ENCODE measurements at places on chromosomes 11 and 22.

DNA sequence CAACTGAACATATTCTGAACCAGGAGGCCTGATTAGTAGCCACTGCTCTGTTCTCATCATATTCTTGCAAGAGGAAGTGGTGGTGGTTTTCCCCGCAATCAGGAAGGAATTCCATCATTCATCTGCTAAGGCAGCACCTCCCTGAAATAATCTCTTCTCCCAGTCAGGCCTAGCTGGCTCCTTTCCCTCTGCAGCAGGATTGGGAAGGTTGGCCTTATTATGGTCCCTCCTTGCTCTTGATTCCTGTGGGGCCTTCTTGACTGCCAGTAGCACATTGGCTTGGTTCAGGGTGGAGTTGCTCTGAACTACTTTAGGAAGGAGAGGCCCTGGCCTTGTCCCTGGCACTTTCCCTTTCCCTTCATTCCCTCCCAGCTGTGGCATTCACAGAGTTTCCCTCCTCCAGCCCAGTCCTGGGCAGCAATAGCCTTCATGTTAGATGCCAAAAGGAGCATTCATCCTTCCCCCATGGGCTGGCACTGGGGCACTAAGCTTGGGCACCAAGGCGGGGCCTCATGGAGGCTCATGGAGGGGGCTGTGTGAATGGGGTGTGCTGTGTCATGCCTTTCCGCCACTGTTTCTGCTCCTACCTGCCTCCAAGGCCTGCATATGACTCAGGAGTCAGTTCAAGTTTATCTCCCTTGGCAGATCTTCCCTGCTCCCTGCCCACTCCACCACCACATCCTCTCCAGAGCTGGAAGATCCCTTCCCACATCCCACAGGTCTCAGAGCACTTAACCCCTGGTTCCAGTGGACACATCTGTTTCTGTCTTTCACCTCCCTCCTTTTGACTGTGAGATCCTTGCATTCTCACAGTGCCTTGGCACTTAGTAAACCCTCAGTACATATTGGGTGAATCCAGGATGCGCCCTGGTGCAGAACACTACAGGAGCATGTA lies 27.6 kb upstream of the CD44 start:
- DNase-seq, result no peak

DNA sequence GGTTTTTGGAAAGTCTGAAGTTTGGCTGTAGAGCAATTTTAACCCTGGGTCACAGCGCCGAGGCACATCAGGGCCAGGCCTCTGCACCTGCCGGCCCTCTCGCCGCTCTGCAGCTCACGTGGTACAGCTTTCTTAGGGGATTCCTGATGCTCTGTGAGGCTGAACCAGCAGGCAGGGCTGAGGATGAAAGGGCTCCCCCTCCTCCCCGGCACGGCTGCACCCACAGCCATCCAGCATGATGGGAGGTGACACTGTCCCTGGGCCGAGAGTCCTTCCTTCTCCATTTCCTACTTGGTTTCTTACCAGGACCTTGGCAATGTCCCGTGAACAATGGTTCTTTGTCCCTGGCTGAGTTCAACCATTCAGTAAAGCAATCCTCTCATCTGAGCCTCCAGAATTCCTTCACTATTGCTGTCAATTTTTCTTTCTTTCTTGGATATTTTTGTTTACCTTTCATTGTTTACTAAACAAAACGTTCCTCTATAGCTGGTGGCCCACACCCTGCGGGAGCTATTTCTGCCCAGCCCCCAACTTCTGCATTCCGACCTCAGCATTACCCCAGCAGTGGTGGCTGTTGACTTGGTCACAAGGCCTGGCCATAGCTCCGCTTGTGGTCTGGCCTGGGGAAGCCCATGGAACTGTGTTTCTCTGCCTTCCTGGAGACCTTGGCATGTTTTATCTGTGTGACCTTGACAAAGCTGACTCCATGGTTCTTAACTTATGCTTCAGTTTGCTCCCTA lies 172.8 kb upstream of the B3GAT1 start:
- no peak for DNase-seq

GRCh38 chr22:43053176-43053575 lies 36.0 kb downstream of the TTLL1 start:
- no peak for DNase-seq

DNA sequence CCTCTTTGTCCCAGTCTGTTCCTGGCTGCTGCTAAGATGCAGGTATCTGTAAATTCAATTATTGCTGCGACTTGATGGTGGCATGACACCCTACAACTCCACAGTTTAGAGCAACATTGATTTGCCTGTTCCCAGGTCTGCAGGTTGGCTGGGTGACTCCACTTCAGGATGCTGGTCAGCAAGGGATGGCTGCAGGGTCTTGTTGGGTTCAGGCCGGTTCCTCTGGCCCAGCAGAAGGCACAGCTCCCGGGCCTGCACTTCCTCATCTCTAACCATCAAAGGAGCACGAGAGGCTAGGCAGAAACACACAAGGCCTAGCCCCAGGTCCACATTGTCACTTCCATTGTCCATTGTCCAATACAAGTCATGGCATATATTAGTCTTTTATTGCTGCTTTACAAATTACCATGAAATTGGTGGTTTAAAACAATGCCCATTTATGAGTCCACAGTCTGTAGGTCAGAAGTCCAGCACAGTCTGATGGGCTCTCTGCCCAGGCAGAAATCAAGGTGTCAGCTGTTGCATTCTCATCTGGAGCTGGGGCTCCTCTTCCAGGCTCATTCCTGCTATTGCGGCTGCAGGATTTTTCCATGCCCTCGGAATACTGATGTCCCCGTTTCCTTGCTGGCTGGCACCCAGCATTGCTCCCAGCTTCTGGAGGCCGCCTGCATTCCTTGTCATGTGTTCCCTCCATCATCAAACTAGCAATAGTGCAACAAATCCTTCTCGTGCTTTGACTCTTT lies 96.6 kb upstream of the LMO1 start:
- no peak for DNase-seq

DNA sequence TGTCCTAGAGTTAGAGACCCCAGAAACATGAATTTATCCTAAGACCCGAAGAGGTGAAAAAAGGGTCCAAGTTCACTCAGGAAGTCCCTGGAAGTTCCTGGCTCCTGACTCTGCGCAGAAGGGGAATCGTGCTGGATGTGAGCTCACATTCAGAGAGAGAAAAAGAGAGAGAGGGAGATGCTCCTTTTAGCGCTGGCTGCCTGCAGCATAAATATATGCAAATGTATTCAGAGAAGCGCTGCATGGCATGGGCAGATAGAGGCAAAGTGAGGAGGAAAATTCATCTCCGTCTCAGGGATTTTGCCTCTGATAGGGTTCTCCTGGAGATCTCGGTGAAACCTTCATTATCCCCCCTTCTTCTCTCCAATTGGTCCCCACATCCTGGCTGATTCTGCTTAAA lies 517.2 kb downstream of the MN1 start:
- DNase-seq, result no peak

- no peak for DNase-seq
Observed at GRCh38 chr11:60985501-60985900, 14.0 kb downstream of the CD6 start.

GRCh38 chr11:93541884-93542810 lies 1.0 kb downstream of the SMCO4 start:
- peak; percentile 43 for DNase-seq

DNA sequence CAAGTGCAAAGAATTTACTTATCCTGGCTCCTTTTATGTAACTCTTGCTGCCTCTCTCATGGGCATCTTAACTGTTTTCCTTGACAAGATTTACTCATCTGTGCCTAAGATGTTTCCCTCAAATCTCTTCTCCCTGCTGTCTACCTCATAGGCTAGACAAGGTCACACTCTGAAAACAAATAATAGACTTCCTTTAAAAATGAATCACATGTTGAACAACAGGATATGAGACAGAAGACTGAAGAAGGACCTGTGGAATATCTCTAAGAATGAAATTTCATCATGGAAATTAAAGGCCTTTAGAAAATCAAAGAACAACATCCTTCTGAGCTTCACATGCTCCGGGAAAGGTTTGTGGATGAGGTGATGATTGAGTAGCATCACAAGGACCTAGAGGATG lies 6.0 kb upstream of the SCGB2A2 start:
- no peak for DNase-seq

- peak; percentile 24 for DNase-seq
Observed at GRCh38 chr22:22060200-22061084, 77.9 kb upstream of the TOP3B start.

DNA sequence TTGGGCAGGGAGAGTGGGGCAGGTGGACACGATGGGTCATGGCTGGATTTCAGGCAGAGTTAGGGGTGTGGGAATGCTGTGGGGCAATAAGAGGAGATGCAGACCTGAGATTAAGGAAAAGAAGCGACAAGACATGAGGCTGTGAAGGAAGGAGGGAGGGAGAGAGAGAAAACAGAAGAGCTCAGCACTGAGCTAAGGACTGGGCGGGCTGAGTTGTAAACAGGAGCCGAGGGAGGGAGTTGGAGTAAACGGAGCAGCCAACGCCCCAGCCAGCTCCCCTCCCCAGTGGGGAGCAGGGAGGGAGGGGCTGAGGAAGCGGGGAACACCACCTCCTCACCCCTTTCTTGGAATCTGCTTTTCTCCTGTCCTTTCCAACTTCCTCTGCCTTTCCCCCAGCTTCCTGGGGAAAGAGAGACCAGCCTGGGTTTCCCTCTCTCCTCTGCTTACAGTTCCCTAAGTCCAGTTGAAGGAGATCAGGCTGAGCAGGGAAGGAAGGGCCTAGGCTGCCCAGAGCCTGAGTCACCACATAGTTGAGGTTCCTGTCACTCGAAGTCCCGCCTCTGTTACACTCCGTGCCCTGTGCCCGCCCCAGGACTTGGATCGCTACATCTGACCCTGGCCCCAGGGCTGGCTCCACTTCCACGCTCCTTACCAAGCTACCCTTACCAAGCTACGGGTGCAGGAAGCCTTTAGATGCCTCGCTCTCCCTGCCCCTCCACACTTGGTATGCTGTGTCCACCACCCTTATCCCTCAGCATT lies 6.7 kb upstream of the AHNAK start:
- peak; percentile 87 for DNase-seq

- DNase-seq, result no peak
Observed at GRCh38 chr22:42335839-42336378, 65.5 kb upstream of the TCF20 start.

GRCh38 chr11:126917531-126918204 lies 82.9 kb downstream of the KIRREL3 start:
- DNase-seq, result no peak

DNA sequence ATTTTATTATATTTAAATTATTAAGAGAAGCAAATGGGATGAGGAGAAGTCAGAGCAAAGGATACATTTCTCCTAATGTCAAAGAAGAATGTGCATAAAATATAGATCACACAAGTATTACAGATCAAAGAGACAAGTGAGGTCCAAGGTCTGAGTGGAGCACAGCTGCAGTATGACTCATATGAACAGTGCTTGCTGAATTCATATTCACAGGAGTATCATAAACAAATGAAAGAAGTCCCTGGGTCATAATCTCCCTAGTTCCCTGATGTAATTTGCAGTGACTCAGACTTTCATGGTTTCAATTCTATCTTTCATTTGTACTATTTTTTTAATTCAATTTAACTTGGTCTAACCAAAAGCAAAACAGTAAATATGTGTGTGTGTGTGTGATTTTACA lies 499.0 kb upstream of the CCDC179 start:
- DNase-seq, result no peak

GRCh38 chr11:75326439-75326810 lies 25.0 kb downstream of the ARRB1 start:
- no peak for DNase-seq

GRCh38 chr11:104165014-104165413 lies 1.1 kb upstream of the PDGFD start:
- DNase-seq, result no peak

DNA sequence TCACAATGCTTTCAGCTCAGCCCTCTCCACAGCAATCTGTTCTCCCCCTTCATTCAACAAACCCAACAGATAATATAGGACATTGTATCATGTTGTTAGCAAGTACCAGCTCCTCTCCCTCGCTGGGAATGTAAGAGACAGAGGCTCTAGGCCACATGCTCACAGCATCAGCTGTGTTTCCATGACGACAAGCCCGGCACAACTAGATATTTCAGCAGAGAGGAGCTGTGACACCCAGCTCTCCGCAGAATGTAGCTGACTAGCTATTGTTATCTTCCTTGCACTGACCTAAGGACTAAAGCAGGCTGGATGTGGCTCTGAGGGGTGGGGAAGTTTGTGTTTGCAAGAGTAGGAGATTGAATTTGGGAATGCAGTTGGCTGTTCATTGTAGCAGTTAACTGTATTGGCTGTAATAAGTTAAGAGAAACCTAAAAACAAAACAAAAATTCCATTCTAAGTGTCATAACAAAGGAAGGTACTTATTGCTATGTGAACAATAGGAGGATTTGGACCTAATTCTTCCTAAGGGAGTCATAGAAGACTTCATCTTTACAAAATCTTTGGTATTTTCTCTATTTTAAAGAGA lies 28.0 kb upstream of the RRAS2 start:
- no peak for DNase-seq

GRCh38 chr22:19063581-19064353 lies 58.4 kb downstream of the DGCR2 start:
- no peak for DNase-seq

GRCh38 chr22:46747646-46748045 lies 9.6 kb upstream of the CERK start:
- DNase-seq, result no peak

GRCh38 chr22:36727927-36728488 lies 24.5 kb upstream of the CACNG2 start:
- DNase-seq, result no peak

DNA sequence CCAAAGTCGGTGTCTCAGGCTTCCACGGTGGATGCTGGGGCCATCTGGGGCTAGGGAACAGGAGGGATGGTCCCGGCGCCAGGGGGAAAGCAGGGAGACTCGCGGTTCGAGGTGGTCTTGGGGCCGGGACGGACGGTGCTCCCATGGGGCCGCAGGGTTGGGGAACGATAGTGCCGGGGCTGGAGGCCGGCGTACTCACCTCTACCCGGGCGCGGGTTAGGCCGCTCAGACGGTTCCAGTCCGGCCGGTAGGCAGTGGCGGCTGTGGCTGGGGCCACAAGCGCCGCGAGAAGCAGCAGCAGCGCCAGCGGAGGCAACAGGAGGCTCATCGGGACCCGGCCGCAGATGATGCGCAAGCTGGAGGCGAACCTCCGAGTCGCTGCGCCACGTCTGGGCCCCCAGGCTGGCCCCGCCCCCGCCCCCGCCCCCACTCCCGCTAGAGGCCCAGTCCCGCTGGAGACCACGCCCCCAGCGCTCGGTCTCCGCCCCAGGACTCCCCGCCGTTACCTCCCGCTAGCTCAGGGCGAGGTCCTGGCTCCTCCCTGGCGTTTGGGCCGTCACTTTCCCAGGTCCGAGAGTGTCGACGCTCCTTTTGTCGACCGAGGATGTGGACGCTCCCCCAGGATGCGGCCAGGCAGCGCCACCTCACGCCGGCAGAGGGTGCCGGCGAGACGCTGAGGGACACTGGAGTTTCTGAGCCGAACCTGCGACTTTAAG lies at the start of gene SELENOM:
Gene SELENOM, minus strand, starts transcription at position 391 of the 716 bp plus-strand sequence. Its CDS starts 63 bp downstream, at position 328.
- peak; percentile 85 for DNase-seq
